IPS-NIHi11 (cell line): ENCODE measurements at places on chromosomes 1 and 21.

DNA sequence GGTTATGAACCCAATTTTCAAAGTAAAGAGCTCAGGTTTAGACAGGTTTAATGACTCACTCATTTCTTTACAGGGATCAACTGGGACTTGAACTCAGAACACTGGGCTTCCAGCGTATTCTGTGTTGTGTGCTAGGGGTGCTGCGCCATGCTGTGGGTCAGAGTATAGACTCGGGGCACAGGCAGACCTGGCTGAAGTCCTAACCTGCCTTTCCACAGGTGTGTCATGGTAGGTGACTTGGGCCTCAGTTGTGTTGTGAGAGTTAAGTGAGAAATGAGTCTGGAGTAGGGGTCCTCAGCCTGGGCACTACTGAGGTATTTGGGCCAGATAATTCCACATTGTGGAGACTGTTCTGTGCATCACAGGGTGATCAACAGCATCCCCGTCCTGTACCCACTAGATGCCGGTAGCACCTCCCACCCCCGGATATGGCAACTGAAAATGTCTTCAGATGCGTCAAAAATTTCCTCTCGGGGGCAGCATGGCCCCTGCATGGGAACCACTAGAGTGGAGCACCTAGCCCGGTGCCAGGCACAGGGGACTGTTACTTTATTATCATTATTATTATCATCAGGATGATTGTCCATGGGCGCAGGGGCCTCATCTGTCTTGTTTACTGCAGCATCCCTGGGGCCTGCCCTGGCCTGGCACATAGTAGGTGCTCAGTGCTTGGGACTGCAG is 575.5 kb downstream of the PTPRU start:
- no peak for DNase-seq

DNA sequence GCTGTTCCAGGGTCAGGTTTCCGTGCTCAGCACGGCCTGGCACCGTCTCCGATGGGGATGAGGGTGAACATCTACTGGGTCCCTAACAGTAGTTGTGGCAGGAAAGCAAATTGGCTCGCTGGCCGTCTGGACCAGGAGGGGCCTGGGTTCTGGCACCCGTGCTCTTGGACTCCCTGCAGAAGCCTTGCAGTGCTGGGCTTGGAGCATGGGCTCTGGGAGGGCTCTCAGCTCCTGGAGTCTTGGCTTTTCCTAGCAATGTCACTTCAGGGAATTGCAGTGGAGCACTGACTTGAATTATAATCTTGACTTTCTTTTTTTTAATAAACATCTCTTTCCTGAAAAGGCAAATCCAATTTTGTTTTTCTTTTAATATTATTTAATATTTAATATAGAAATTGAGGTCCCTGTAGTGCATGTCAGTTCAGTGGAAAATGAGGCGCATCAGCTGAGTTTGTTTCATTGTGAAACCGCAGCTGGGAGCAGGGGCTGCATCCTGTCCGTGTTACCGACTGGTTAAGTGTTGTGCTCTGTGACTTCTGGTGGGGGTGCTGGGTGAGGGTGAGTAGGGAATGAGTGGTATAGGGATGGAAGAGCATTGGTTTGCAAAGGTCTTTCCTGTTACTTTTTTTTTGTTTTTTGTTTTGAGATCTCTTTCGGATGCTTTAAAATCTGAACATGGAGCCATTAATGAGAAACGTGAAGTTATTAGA is 64.1 kb downstream of the PEX14 start:
- no peak for DNase-seq

DNA sequence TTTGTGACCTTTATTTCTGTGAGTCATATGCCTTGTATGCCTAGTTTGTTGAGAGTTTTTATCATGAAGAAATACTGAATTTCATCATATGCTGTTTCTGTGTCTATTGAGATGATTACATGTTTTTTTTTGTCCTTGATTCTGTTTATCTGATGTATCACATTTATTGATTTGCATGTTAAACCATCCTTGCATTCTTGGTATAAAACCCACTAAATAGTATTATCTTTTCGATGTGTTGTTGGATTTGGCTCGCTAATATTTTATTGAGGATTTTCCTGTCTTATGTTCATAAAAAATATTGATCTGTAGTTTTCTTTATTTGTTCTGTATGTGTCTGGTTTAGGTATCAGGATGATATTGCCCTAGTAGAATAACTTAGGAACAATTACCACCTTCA is 164.7 kb upstream of the CHRM3 start:
- DNase-seq = no peak

- peak; percentile 70 for DNase-seq
Observed at GRCh38 chr21:26842974-26843932, 2.0 kb downstream of the ADAMTS1 start.

DNA sequence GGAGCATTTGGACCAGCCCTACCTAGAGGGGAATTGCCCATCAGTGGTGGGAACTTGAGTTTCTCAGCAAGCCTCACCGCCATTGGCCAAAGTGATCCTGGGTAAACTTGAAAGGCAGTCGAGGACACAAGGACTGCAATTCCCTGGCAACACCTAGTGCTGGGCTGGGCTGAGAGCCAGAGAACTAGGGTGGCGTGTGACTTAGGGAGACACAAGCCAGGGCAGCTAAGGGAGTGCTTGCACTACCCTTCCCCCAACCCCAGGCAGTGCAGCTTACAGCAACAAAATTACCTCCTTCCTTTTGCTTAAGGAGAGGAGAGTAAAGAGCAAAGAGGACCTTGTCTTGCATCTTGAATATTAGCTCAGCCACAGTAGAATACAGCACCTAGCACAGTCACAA is 176.9 kb upstream of the PRMT6 start:
- DNase-seq = no peak
